ENCODE measurements at places on chromosomes 12 and 14. TPM values are rescaled to one million over a fixed set of nuclear protein-coding genes. Genes with fewer than 3 reads are reported as not detected.
A peak's percentile ranks its signal among the peaks of the same experiment; 100 is the strongest.

DNA sequence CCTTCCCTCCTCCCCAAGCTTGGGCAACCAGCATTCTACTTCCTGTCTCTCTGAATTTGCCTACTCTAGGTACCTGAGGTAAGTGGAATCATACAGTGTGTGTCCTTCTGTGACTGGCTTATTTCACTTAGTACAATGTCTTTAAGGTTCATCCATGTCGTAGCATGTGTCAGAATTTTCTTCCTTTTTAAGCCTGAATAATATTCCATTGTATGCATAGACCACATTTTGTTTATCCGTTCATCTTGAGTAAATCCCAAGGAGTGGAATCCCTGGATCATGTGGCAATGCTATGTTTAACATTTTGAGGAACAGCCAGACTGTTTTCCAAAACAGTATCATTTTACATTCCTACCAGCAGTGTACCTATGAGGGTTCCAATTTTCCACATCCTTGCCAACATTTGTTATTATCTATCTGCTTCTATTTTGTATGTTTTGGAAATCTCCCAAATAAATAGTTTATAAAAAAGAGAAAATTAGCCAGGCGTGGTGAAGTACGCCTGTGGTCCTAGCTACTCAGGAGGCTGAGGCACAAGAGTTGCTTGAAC lies 12.4 kb downstream of the HSP90AA1 start:
- no peak for DNase-seq

DNA sequence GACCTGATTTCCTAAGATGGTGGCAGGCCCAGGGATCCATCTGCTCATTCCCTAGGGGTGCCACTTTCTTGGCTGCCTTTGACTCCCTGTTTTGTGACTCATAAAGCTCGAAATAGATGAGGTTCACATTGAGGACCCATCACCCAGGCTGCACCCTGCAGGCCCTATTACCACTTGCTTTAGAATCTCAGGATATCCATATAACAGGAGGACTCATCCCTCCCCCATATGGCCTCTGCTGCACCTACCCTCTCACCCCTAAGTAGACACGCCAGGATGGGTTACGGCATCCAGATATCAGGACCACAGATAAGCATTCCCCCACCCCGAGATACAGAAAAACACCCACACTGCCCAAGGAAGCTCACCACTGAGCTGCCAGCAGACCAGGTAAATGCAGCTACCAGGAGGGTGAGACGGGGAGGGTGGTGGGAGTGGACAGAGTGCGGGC lies 155.7 kb downstream of the DPF3 start:
- no peak for DNase-seq

- peak; percentile 37 for DNase-seq
Observed at GRCh38 chr12:93868771-93869170, 191.6 kb downstream of the CRADD start.

DNA sequence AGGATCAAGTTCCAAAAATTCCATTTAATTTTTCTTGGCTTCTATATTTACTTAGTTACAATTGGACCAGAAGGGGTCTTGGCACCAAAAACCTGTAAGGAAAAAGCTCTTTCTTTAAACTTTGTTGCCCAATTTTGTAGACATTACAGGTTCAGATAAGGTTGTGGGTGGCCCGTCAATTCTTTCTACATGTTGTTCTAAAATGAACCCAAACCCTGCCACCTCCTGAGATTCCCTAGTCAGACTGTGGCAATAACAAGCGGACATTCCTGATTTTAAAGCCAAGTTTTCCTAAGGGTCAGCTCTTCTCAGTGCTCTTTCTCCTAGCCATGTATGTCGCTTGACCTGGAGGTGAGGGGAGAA lies 45.0 kb upstream of the GSG1 start:
- no peak for DNase-seq

GRCh38 chr12:124916374-124917134 lies 2.1 kb upstream of the UBC start:
- peak; percentile 76 for DNase-seq

DNA sequence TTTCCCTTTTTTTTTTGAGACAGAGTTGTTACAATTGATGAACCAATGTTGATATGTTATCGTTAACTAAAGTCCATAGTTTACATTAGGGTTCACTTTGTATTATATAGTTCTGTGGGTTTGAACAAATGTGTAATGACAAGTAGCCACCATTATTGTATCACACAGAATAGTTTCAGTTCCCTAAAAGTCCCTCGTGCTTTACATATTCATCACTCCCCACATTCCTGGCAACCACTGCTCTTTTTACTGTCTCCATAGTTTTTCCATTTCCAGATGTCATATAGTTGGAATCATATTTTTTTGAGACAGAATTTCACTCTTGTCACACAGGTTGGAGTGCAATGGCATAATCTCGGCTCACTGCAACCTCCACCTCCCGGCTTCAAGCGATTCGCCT lies 12.5 kb downstream of the HSD17B6 start:
- no peak for DNase-seq

The PTPN6 gene
- polyA plus RNA-seq = 6.6 TPM

The SMIM41 gene
- 0.08 TPM for polyA plus RNA-seq

GRCh38 chr14:104341532-104342434 lies 203.4 kb downstream of the KIF26A start:
- peak; percentile 77 for DNase-seq

The SPIC gene
- not detected for polyA plus RNA-seq

- no peak for DNase-seq
Observed at GRCh38 chr12:21350975-21351374, 16.3 kb upstream of the SLCO1A2 start.

The PLBD1 gene
- polyA plus RNA-seq = 6.0 TPM

DNA sequence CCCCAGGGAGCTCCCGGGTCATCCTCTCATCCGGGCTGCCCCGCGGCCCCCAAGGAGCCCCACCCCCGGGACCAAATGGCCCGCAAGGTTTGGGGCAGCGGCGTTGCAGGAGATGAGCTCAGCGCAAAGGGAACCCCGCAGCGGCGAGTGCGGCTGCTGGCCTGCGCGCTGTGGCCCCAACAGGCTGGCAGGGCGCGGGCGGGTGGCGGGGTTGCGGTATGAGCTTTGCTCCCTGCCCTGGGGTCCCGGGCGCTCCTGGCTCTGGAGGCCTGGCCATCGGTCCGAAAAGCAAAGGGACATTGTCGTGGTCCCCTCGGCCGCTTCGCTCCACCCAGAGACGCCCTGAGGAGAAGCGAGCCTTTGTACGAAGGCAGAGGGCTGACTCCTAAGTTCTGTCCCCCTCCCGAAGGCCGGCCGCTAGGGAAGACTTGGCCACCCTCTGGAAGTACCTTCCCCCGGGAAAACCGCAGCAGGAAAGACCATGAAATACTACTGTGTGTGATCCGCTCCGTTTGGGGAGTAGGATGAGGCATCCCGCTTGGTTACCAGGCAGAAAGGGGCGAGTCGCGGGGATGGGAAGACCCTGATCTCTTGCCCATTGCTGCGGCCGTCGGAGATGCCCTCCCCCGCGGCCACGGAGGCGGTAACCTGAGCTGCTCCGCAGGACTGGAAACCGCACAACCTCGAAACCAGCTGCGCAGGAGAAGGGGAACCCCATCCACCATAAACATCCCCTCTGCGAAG lies 620 bp upstream of the NID2 start:
- peak; percentile 47 for DNase-seq

The EVL gene
- 23.8 TPM for polyA plus RNA-seq

DNA sequence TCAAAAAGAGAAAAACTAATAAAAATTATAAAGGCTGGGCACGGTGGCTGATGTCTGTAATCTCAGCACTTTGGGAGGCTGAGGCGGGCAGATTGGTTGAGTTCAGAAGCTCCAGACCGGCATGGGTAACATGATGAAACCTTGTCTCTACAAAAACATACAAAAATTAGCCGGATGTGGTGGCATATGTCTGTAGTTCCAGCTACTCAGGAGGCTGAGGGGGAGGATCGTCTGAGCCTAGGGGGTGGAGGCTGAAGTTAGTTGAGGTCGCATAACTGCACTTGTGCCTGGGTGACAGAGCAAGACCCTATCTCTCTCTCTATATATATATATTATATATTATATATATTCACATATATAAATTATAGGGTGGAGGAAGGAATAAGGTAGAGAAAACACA lies 32.5 kb upstream of the ANO2 start:
- no peak for DNase-seq

- DNase-seq = peak; percentile 37
Observed at GRCh38 chr14:69612014-69612782, 802 bp downstream of the SUSD6 start.

- no peak for DNase-seq
Observed at GRCh38 chr12:92764831-92765230, 62.0 kb downstream of the PLEKHG7 start.

The CCDC177 gene
- 0.06 TPM for polyA plus RNA-seq

GRCh38 chr12:46268583-46269428 lies at the start of gene SLC38A1:
TSS of gene SLC38A1 (minus strand) at chr12:46269043. CDS start at chr12:46239800, 29,243 bp downstream.
- peak; percentile 85 for DNase-seq

GRCh38 chr14:79040790-79041189 lies 870.6 kb downstream of the NRXN3 start:
- DNase-seq = no peak

DNA sequence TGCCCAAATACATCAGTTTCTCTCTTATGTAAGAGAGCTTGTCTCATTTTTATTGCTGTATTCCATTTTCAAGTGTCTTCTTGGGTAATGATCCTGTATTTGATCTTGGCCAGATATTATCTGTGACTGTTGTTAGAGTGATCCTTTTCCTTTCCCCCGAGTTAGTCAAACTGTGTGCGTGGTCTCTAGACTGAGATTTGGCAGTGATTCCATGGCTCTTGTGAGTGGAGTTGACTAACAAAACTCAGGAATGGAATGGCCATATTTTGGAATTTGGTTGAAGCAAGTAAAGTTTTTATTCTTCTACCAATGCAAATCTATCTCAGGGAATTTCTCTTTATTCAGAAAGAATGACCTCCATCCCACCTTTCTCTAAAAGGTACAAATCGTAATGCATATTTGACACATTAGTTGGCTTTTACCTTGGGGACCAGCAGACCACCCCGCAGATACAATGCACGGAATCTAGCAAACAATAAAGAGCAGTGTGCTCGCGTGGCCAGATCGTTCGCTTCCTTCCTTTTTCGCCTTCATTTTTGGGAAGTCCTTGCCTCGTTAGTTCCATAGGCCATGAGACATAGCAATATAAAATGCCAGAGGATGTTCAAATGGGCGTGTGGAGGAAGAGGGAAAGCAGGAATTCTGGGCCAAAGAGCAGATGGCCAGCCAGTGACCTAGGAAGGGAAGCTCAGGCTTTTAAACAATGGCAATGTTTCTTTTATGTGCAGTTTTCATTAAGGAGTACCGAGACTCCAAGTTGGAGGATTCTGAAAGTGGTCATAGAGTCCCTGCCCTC lies 24.4 kb downstream of the ETV6 start:
- no peak for DNase-seq

GRCh38 chr12:32891956-32892355 lies 4.6 kb downstream of the PKP2 start:
- DNase-seq = no peak

- no peak for DNase-seq
Observed at GRCh38 chr14:92325835-92326234, 2.9 kb downstream of the SLC24A4 start.

The TMEM117 gene
- polyA plus RNA-seq = 3.7 TPM

Data from heart left ventricle (tissue), 16 donors.